ENCODE measurements at places on chromosomes 5 and 9.
A peak's percentile ranks its signal among the peaks of the same experiment; 100 is the strongest.

- DNase-seq = no peak
These were observed 33.6 kb downstream of the LRRTM2 start for GRCh38 chr5:138841531-138841930.

GRCh38 chr5:65796751-65797316 is 74.8 kb downstream of the NLN start:
- no peak for DNase-seq

DNA sequence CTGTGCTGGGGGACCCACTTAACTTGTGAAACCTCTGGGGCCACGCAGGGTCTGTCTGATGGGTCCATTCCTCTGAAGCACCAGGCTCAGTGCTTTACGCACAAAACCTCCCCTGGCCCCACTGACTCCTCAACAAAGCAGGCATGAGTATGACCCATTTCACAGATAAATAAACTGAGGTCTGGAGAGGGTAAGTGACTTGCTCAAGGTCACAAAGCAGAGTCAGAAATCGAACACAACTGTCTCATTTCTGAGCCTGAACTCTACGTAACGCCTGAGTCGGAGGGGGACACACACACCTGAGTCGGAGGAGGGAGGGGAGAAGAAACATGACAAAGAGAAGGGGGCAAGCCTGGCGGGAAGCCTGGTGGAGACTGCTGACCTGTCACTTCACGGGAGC is 48.0 kb upstream of the RAPGEF1 start:
- DNase-seq = no peak

GRCh38 chr5:166750376-166750775 is 1541.1 kb upstream of the WWC1 start:
- no peak for DNase-seq

DNA sequence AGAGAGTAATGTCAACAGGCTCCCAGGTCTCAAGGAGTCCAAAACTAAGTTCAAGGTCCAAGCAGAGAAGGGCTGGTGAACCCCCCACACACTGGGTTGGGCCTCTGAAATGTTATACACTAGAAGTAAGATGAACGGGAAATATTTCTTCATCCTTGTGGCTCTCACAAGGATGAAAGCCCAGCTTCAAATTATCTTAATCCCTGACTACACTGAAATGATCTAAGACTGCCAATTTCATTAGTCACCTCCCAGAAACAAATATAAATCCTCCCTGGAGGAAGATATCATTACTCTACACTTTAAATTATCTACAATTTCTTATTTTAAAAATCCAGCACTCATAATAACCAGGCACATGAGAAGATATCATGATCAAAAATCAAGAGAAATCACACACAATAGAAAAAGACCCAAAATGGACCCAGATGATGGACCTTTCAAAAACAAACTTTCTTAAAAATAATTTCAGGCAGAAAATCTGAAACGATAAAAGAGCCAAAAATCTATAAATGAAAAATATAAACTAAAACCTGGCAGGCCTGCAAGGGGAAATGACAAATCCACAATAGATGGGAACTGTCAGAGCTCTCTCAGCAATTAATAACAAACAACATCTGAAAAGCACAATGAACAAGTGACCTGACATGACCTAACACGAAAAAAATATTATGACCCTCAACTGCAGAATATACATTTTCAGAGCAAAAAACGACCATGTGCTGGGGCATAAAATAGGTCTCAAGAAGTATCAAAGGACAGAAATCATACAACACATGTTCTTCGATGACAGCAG is 117.4 kb downstream of the GPR21 start:
- DNase-seq = no peak

GRCh38 chr5:95668728-95669127 is 14.1 kb downstream of the SPATA9 start:
- DNase-seq = no peak

DNA sequence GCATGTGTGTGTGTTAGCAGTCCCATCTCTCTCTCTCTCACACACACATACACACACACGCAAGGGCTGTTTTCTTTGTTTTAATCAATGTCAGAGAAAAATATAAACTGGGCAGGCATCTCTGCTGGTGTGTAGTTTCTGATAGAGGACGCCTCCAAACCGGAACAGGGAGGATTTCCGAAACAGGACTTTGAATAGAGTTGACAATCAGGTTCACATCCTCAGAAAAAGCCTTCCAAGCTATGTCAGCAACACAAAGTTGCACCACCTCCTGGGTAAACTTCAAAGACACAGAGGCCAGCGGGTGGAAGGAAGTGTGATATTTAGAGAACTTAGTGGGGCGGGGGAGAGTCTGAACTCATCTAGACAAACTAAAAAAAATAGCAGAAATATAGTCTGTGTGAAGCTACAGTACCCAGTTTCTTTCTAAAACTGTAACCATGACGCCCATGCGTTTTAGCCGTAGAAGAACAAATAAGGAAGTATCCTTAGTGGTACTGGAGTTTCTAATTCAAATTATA is 1.2 kb downstream of the ST8SIA4 start:
- DNase-seq = peak; percentile 47

DNA sequence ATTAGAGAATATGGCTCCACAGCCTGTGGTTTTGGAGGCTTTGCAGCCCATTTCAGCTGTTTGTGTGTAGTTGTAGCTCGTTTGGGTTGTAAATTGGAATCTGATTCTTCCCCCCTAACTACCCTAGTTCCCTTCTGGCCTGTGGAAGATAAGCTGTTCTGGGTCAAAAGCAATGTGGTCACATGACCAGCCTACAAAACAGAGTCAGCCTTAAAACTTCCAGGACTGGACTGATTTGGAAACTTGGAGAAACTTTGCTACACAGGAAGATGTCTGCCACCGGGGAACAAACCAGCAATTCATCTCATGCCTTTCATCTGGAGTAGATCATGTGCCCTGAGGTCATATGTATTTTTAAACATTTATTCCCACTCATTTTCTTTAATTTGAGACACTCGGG is 83.8 kb downstream of the DAPK1 start:
- DNase-seq = peak; percentile 47

DNA sequence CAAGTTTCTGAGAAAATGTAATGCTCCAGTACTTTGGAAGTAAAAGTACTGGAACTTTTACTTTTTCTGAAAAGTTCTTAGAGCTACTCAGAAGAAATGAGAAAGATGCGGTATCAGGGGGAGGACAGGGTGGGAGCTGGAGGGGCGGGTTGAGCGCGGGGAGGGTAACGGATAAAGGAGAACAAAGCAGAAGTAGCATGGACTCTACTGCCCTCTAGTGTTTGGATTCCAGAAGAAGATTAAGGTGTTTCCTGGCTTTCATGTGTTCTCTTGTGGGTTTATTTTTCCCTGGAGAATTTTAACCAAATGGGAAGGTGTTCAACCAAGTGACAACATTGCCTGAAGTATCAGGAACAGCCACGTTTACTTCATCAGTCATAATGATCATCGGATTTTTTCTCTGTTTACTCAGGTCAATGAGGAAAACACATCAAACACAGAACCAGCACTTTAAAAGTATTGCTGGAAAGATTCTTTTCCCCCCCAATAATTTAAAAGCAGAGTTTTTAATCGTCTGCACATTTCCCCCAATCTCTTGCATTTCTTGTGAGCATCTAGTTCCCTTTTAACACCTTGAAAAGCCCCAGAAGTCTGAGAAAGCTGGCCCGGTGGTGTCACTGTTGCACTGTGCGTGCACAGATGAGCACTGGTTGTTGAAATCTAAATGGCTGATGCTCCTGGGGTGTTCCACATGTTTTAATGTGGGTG is 190.6 kb downstream of the MPDZ start:
- DNase-seq = peak; percentile 41

- no peak for DNase-seq
These were observed at the start of gene TLR4 for GRCh38 chr9:117704024-117704575. TLR4 (plus strand) TSS chr9:117704403; CDS start chr9:117704473, 70 bp downstream.

GRCh38 chr9:80074439-80074838 is 502.7 kb downstream of the TLE4 start:
- DNase-seq = no peak

GRCh38 chr5:92637247-92637646 is 943.8 kb downstream of the NR2F1-AS1 start:
- DNase-seq = no peak

DNA sequence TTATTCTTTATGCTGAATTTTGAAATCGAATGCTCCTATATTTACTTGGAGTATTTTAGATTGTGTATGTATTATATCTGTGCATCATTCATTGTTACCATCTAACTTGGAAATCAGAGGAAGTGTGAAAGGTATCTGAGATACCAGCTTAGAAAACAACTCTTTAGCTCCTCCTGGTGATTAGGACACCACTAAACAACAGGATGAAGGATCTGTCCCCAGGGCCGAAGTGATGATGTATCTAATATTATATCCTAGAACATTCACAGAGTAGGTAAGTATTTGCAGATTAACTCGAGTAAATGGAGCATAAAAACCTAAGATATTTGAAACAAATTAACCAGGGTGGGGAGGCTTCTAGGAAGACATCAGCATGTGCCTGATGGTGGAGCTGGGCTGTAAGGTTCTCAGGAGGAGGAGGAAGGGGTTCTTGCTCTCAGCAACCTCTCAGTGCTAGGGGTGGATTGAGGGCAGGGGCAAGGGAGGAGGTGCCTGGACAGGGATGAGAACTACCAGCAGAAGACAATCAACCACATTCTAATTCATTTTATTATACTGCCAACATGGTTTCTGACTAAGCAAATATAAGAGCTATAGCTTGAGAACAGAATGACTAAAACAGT is 2.6 kb upstream of the NFIL3 start:
- DNase-seq = peak; percentile 54

DNA sequence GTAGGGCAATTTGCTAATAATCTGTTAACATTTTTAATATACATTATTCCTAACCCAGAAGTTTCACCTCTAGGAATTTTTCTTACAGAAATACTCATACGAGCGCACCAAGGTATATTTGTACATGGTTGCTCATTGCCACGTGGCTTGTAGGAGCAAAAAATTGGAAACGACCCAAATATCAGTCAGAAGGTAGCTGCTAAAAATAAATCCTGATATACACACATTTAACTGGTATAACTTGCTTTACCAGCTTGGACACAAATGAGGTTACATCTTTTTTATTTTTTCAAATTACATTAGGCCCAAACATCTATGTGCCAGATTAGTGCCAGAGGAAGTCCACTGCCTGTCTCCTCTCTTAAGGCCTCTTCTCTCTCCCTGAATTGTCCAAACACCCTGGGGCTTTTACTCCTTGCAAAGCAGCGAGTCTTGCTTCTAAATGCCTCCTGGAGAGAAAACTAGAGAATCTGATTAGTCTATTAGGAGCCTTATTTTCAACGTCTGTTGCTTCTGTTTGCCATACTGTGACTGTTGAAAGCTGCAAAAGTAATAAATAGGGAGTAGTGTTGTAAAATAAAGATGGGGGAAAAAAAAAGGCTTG is 92.0 kb upstream of the SSBP2 start:
- DNase-seq = no peak

- no peak for DNase-seq
These were observed 3.0 kb upstream of the TMEM210 start for GRCh38 chr9:137174722-137175293.

DNA sequence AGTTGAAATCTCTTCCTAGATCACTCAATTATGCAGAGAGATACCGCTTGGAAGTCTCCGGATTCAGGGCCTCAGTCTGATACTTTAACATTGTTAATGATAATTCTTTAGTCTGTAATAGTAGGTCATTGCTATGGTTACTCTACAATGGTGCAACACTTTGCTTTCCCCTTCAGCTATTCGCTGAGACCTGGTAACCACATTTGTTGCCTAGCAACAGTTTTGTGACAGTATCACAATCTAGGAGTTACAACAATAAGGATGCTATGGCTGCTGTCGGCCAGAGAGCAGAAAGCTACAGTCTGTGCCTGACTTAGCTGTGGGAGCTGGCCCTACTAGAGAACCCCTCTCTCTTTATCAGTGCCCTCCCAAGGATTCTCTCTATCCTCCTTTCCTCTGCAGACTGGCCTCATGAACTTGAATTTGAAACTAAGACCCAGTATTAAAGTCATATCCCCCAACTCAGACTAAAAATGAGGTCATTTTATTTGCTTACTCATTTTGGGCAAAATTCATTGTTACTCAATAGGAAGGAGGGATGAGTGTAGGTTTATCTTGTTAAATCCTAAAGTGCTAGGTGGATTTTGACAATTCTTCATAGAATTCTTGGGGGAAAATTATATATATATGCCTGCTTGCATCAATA is 39.3 kb downstream of the NR2F1 start:
- peak; percentile 45 for DNase-seq

GRCh38 chr5:143594902-143595818 is 191.7 kb upstream of the NR3C1 start:
- no peak for DNase-seq

All from erythroblast (primary cell).